ENCODE measurements at places on chromosomes 11 and 22.

GRCh38 chr22:49141761-49142160 is 685.9 kb downstream of the BRD1 start:
- DNase-seq, result no peak

GRCh38 chr11:75792127-75792731 is 22.8 kb upstream of the UVRAG start:
- no peak for DNase-seq

DNA sequence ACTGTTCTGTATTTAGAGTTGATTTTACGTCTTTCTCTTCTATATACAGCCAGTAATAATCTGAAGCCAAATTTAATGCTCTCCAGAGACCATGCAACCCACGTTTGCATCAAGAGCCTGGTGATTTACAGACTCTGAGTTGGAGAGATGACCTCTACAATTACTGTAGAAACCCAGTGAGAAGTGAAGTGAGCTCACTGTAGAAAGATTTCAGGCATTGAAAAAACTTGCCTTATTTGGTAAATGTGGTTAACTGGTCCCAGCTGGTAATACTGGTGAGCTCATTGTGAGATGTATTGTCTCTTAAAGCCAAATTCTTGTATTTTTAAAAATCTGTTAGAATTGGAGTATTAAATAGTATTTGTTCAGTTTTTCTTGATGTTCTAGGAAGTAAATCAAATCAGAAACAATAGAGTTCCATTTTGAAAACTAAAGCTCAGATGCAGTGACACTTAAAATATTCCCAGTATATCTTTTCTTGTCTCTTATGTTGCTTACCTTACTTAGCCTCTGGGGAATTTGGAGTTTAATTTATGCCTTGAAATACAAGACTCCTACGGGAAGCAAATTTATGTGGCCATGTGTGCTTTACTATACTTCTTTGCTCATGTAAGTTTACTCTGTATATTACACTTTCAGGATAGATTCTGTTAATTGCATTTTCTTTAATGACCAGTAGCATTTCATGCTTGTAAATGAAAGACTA is 189.9 kb downstream of the ARHGAP42 start:
- no peak for DNase-seq

DNA sequence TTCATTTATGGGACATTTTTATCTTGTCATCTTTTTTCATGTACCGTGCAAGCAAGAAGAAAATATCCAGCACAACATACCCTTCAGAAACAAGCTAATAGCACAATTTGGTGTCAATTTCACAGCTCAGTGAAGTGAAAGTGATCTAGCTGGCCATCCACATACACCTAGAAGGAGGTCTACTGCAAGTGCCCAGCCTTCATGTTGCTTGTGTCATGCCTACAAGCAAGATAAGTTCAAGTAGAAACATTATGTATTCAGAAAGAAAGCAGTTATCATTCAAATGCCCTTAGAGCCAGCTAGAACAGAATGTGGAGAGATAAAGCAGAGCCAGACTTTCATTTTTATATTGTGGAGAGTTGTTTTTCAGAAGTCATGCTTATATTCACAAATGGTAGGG is 325.7 kb upstream of the PITPNB start:
- no peak for DNase-seq

DNA sequence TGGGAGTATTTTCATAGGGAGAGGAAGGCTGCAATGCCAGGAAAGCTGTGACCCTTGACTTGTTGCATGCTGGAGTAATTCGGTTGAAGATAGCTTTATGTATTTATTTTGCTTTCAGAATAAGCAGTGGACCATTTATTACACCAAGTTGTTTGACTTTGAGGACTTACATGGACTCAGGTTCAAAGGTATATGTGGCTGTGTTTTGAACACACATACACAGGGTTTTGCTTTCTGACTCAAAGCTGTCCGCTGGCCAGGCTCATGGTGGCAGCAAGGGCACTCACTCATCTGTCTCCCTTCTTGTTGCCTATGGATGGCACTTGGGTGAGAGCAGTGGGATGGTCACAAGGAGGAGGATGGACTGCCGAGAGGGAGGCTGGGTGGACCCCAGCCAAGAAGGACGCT is 6.5 kb downstream of the TIMP3 start:
- DNase-seq, result no peak
